ENCODE measurements at places on chromosomes 6 and 20. TPM values are rescaled to one million over a fixed set of nuclear protein-coding genes. Genes with fewer than 3 reads are reported as not detected.

- no peak for DNase-seq
- no peak overlapping the region for H3K27ac ChIP-seq
- H3K4me1 ChIP-seq = no peaks in the 10 kb centered on the region
- no peaks in the 10 kb centered on the region for H3K27me3 ChIP-seq
Observed at GRCh38 chr6:169843991-169844390, 92.6 kb downstream of the ERMARD start.

DNA sequence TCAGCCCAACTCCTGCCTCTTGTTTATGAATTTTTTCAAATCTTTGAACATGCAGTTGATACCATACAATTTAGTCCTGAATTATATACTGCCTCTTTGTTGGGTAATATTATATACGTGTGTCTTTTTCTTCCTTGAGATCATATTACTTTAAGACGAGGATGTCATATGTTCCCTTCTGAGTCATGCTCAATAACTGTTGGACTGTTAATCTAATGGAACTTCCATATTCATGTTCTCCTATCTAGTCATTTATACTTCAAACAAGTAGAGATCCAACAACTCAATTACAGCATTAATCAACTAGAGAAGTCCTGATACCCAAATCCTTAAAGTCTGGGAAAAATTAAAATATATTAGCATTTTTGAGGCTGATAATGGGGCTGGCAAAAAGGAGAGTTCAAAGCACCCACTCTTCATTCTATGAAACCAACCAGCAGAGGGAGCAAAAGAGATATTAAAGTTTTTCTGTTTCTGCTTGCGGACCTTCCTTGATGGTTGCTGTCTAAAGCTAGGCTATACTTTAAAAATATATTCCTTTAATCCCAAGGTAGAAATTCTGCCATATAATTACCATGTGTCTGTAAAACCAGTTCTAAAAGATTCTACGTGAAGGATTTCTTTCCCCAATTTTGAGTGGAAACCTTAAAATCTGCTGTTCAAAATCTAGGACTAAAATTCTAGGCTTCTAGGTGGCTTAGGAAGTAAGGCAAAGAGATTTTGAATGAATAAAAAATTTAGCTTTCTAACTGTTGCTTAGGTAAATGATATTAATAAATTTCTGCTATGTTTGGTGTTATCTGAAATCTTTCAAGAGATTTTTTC is 498.9 kb downstream of the BCKDHB start:
- no peaks in the 10 kb centered on the region for H3K27me3 ChIP-seq
- H3K36me3 ChIP-seq = no peaks in the 10 kb centered on the region
- no peak for DNase-seq
- H3K27ac ChIP-seq = no peak overlapping the region
- H3K4me1 ChIP-seq = no peaks in the 10 kb centered on the region
- no peak overlapping the region for H3K4me3 ChIP-seq

GRCh38 chr6:92460133-92460532 is 959.2 kb downstream of the EPHA7 start:
- H3K27me3 ChIP-seq = no peaks in the 10 kb centered on the region
- H3K27ac ChIP-seq = no peak overlapping the region
- no peak for DNase-seq
- no peaks in the 10 kb centered on the region for H3K36me3 ChIP-seq
- no peak overlapping the region for H3K4me3 ChIP-seq

GRCh38 chr6:43869079-43869710 is 99.2 kb downstream of the VEGFA start:
- no peaks in the 10 kb centered on the region for H3K4me1 ChIP-seq
- no peak overlapping the region for H3K4me3 ChIP-seq
- peaks cover 3% of the 10 kb centered on the region for H3K27me3 ChIP-seq
- no peaks in the 10 kb centered on the region for H3K36me3 ChIP-seq
- DNase-seq = no peak
- no peak overlapping the region for H3K27ac ChIP-seq

DNA sequence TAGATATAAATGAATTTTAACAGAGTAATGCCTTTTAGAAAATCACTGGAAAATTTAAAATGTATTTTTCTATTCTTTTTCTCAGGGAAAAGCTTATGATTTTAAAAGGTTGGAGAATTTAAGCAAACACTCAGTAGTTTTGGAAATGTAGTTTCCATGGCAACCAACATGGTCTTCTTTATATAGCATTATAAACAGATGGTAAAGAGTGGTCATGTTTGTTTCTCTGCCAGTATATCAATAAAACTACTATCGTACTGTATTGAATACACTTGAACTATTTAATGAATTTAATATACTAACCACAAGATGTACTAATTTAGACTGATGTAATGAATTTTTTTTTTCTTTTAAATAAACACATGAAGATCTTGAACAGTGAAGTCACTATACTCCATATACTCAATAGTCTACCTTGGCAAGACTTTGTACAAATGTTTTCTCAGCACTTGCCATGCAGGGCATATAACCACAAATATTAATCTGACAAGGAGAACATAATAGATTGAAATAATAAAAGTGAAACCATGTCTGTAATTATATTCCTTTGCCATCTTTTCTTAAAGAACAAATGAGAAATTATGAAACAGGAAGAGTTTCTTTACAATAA is 105.5 kb downstream of the PDSS2 start:
- H3K27ac ChIP-seq = no peak overlapping the region
- DNase-seq = no peak
- no peaks in the 10 kb centered on the region for H3K4me1 ChIP-seq
- H3K27me3 ChIP-seq = no peaks in the 10 kb centered on the region
- H3K4me3 ChIP-seq = no peak overlapping the region
- no peaks in the 10 kb centered on the region for H3K36me3 ChIP-seq

DNA sequence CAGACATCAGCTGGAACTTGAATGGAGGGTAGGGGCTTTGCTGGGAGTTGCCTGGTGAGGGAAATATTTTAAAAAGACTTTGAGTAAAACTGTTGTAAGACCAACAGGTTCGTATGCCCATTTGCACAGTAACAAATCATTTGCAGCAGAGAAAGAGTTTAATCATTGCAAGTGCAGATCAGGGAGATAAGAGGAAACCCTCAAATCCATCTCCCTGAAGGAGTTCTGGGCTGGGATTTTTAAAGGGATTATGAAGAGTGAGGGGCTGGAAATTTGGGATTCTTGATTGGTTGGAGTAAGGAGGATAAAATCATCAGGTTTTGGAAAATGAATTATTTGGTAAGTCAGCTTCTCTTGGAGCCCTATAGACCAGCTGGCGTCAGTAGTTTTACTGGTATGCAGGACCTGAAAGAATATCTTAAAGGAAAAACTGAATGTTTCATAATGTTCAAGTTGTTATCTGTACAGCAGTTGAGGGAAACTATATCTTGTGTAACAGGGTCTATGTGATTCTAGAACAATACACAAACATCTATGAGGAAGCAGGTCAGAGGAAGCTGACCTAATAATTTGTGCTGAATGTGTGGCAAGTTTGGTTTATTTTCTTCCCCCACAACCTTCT is 295.5 kb downstream of the PLCB1 start:
- no peak overlapping the region for H3K27ac ChIP-seq
- no peaks in the 10 kb centered on the region for H3K4me1 ChIP-seq
- no peaks in the 10 kb centered on the region for H3K27me3 ChIP-seq
- DNase-seq = no peak
- H3K36me3 ChIP-seq = no peaks in the 10 kb centered on the region

GRCh38 chr6:13014504-13015378 is 298.2 kb downstream of the PHACTR1 start:
- H3K36me3 ChIP-seq = no peaks in the 10 kb centered on the region
- no peaks in the 10 kb centered on the region for H3K4me1 ChIP-seq
- no peak overlapping the region for H3K4me3 ChIP-seq
- peaks cover 5% of the 10 kb centered on the region for H3K27me3 ChIP-seq
- no peak overlapping the region for H3K27ac ChIP-seq
- no peak for DNase-seq

DNA sequence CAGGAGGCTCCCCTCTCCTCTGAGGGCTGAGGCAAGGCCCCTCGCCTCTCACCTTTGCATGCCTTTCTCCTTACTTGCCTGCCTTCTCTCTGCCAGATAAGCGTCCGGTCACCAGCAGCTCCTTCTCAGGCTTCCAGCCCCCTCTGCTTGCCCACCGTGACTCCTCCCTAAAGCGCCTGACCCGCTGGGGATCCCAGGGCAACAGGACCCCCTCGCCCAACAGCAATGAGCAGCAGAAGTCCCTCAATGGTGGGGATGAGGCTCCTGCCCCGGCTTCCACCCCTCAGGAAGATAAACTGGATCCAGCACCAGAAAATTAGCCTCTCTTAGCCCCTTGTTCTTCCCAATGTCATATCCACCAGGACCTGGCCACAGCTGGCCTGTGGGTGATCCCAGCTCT is 21.3 kb upstream of the PPARD start:
- no peak overlapping the region for H3K27ac ChIP-seq
- H3K4me1 ChIP-seq = no peaks in the 10 kb centered on the region
- H3K36me3 ChIP-seq = peaks cover 14% of the 10 kb centered on the region
- no peaks in the 10 kb centered on the region for H3K27me3 ChIP-seq
- no peak overlapping the region for H3K4me3 ChIP-seq
- no peak for DNase-seq

- no peak for DNase-seq
- no peak overlapping the region for H3K27ac ChIP-seq
- H3K4me1 ChIP-seq = peaks cover 50% of the 10 kb centered on the region
Observed at GRCh38 chr20:41142919-41143318, 5.6 kb downstream of the PLCG1 start.

LRRC73 gene
- 0.13 TPM for total RNA-seq

SNPH gene
- total RNA-seq = 0.53 TPM

ELOVL2 gene
- not detected for total RNA-seq

WASF1 gene
- total RNA-seq = 7.7 TPM

CYP24A1 gene
- 0.69 TPM for total RNA-seq
